ENCODE measurements at places on chromosomes 5 and 9.

- DNase-seq: no peak
Observed at GRCh38 chr5:98721231-98721928, 52.1 kb upstream of the RGMB start.

- no peak for DNase-seq
Observed at GRCh38 chr5:140038373-140038957, 4.6 kb downstream of the NRG2 start.

DNA sequence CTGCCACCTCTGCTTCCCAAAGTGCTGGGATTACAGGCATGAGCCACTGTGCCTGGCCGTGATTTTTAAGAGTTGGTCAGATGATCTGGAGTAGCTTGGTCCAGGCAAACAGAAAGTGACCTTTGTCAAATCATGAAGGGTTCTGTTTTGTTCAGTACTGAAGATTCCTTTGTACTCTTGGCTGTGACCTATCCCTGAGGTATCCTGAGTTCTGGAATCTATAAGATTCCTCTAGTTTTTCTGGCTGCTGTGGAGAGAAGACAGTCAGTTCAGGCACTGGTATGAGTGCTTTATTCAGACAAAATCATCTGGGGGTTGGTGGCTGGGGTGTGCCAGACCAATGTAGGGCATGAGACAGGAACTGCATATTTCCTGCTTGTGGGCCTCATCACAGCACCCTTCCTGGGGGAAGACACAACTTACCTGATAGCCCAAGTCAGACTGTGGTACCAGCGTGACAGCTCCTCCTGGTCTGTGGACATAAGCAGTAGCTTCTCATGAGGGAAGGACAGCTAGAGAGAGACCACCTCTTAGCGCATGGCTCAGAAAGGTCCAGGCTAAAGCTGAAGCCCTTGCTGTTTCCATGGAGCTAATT, 3.1 kb downstream of the ARHGEF39 start:
- no peak for DNase-seq

- no peak for DNase-seq
Observed at GRCh38 chr5:15539951-15540350, 40.0 kb downstream of the FBXL7 start.

DNA sequence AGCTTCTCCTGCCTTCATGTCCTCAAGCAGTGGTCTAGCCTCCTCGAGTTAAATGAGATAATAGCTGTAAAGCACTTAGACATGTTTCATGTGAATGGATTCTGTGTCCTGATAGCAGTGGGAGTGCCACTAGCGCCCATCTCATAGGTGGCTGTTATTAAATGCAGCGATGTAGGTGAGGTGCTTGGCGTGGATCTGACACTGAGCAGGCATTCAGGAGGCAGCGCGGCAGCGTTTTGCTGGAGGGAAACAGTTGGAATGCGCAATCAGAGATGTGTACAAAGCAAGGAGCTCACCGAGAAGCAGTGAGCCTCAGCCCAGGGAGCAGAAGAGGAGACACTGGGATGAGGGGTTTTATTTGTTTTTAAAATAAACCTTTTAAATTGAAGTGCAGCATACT, 106.6 kb downstream of the RGS3 start:
- no peak for DNase-seq

All from activated CD8-positive, alpha-beta memory T cell treated with anti-CD3 and anti-CD28 coated beads for 1 hour (primary cell).